ENCODE measurements at places on chromosomes 11 and 22. TPM values are rescaled to one million over a fixed set of nuclear protein-coding genes. Genes with fewer than 3 reads are reported as not detected.

Gene ANGPTL5
- not detected for total RNA-seq

Gene C1QTNF6
- total RNA-seq = 9.8 TPM

Gene GNAZ
- 0.14 TPM for total RNA-seq

Gene MAPK8IP2
- total RNA-seq = 0.28 TPM

Gene MRGPRE
- total RNA-seq = not detected

Gene KRTAP5-11
- not detected for total RNA-seq

Gene SSTR3
- 10.7 TPM for total RNA-seq

Gene ARAP1
- total RNA-seq = 116 TPM

Gene PHF21B
- total RNA-seq = not detected

Gene NXPE2
- not detected for total RNA-seq

Gene FZD4
- not detected for total RNA-seq

Gene CLDN5
- 4.8 TPM for total RNA-seq

Gene VSTM5
- total RNA-seq = not detected

Gene SLC22A9
- not detected for total RNA-seq

Gene SOX6
- total RNA-seq = not detected

Gene CASP5
- total RNA-seq = not detected

Gene LGR4
- total RNA-seq = 0.18 TPM

Gene APLNR
- total RNA-seq = not detected

Gene USP2
- 0.89 TPM for total RNA-seq

Gene NPTXR
- total RNA-seq = 1.4 TPM

Gene DDTL
- total RNA-seq = 3.0 TPM

Gene C11orf42
- not detected for total RNA-seq

Gene MED15
- total RNA-seq = 187 TPM

Gene FREY1
- 1.8 TPM for total RNA-seq

Gene SMTNL1
- not detected for total RNA-seq

Gene KLHDC7B
- total RNA-seq = 6.4 TPM

Gene ANAPC15
- total RNA-seq = 78.6 TPM

Gene CREB3L1
- total RNA-seq = not detected

Gene SLC37A4
- total RNA-seq = 20.4 TPM

Gene PGA5
- total RNA-seq = not detected

Gene PRR5L
- total RNA-seq = 4.8 TPM

Gene RASD2
- not detected for total RNA-seq

Gene TPST2
- total RNA-seq = 31.3 TPM

Gene JHY
- total RNA-seq = 1.5 TPM

Gene POTEH
- total RNA-seq = not detected

Gene MS4A12
- not detected for total RNA-seq

Gene OR5D13
- total RNA-seq = not detected

Gene UBQLN3
- total RNA-seq = not detected

Gene ANO3
- total RNA-seq = not detected

Gene CRYBB3
- not detected for total RNA-seq

Gene SF1
- 467 TPM for total RNA-seq

Gene OR51E1
- not detected for total RNA-seq

Gene KLHL35
- total RNA-seq = 0.99 TPM

Gene CRYBB2
- total RNA-seq = not detected

Gene PHLDA2
- 0.41 TPM for total RNA-seq

Gene MOGAT2
- not detected for total RNA-seq

Gene FAM118A
- total RNA-seq = 65.9 TPM

Gene KCNK4
- not detected for total RNA-seq

Gene C11orf97
- total RNA-seq = not detected

Gene DEPDC7
- total RNA-seq = 0.43 TPM

Gene ANO9
- 107 TPM for total RNA-seq

Gene FBLN1
- total RNA-seq = not detected

Gene CBLIF
- not detected for total RNA-seq

Gene MS4A6A
- total RNA-seq = not detected

Gene TMEM191B
- 0.43 TPM for total RNA-seq

Gene ADM2
- total RNA-seq = 4.6 TPM

Gene RIMBP3C
- total RNA-seq = 0.89 TPM

Gene SHISAL1
- total RNA-seq = not detected

Gene LPXN
- total RNA-seq = 131 TPM

Gene CCDC116
- total RNA-seq = 0.26 TPM

All from activated naive CD4-positive, alpha-beta T cell treated with anti-CD3 and anti-CD28 coated beads, Interleukin-2, amount 10 ng/mL, durations not matched to agents 5 hours and 36 hours (primary cell).